ENCODE measurements at places on chromosomes 6 and 20.

GRCh38 chr6:129317931-129318820 is 391.8 kb downstream of the ARHGAP18 start:
- DNase-seq: no peak

- no peak for DNase-seq
Observed at GRCh38 chr20:14332866-14333265, 4.5 kb downstream of the FLRT3 start.

DNA sequence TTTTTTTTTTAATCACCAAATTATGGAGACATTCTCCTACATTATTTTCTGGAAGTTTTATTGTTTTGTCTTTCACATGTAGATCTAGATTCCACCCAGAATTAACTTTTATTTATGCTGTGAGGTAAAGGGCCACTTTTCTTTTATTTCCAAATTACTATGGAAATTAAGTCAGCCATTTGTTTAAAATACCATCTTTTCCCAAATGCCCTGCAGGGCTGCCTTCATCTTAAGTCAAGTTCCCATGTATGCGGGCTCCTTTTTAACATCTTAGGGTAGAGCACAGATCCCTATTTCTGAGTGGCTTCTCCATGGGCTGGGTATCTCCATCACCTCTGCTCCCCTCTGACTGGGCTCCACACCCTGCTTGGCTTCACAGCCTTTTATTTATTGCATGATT is 348.4 kb downstream of the SOX4 start:
- no peak for DNase-seq

- no peak for DNase-seq
Observed at GRCh38 chr6:53327017-53327395, 21.7 kb downstream of the ELOVL5 start.

GRCh38 chr20:47397652-47398301 is 41.3 kb upstream of the ZMYND8 start:
- DNase-seq: no peak

DNA sequence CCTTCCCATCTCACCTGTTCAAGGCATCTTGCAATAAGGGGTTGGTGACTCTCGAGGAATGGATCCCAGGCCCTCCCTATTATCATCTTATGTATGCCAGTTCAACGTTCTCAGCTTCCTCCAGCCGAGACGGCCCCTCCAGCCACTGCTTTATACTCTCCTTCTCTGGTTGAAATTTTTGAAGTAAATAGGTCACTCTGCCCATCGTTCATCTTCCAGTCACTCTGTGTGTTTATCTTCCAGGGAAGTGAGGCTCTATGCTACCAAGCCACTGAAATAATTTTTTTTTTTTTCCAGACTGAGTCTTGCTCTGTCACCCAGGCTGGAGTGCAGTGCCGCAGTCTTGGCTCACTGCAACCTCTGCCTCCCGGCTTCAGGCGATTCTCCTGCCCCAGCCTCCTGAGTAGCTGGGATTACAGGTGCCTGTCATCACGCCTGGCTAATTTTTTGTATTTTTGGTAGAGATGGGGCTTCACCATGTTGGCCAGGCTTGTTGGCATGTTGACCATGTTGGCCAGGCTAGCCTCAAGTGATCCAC is 17.0 kb downstream of the PTPN1 start:
- DNase-seq: no peak

GRCh38 chr6:170371588-170371987 is 65.0 kb downstream of the FAM120B start:
- DNase-seq: no peak

- DNase-seq: no peak
Observed at GRCh38 chr6:167812088-167812487, 14.6 kb upstream of the AFDN start.

DNA sequence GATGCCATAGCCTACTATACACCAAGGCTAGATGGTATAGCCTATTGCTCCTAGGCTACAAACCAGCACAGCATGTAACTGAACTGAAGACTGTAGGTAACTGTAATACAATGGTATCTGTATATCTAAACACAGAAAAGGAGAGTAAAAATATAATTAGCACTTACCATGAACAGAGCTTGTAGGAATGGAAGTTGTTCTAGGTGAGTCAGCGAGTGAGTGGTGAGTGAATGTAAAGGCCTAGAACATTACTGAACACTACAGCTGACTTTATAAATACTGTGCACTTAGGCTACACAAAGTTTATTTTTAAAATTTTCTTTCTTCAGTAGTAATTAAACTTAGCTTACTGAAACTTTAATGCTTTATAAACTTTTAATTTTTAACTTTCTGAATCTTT is 129.5 kb downstream of the BTBD9 start:
- DNase-seq: no peak

DNA sequence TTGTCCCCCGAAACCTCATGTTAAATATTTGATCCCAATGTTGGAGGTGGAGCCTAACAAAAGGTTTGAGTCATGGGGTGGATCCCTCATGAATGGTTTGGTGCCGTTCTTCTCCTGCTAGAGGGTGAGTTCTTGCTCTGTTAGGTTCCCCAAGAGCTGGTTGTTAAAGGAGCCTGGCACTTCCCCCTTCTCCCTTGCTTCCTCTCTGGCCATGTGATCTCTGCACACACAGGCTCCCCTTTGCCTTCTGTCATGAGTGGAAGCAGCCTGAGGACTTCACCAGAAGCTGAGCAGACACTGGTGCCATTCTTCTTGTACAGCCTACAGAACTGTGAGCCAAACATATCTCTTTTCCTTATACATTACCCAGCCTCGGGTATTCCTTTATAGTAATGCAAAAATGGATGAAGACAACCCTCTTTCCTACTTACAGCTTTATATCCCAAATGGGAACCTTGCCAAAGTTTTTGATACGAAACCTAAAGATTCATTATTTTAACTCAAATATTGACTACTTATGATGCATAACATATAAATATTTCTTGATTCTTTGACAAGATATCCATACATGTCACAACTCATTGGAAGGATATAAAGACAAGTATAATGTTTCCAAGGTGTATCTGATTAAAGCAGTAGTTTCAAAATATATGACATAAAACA is 61.0 kb downstream of the RNF182 start:
- no peak for DNase-seq

GRCh38 chr6:11637266-11637665 is 99.7 kb downstream of the TMEM170B start:
- no peak for DNase-seq

DNA sequence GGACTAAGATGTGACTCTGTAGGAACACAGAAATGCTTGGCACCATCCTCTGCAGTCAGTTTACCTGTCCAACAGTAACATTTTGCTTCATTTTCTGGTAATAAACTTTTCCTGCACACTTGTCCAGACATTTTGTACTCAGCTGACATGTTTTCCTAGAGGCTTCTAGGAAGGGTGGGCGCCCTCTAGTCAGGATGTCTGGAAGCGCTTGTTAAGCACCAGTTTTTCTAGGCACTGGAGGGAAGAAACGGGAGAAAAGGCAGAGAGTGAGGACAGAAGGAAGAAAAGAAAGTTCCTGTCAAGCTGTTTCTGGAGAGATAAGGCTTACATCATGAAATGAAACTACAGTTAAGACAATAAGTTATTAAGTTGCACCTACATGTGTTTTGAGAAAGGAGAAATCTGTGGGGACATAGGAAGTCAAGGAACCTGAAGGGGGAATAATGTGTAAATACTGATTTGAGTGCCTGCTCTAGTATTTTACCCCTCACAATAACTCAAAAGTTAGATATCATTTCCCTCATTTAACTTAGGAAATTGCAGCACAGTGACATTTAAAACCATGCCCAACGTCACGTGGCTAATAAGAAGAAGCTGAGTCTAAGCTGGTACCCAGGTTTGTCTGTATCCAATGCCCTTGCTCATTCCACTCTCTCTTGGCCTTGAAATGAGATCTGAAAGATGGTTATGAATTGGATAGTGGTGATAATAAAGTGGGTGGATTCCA is 42.7 kb upstream of the TNFRSF21 start:
- DNase-seq: no peak

DNA sequence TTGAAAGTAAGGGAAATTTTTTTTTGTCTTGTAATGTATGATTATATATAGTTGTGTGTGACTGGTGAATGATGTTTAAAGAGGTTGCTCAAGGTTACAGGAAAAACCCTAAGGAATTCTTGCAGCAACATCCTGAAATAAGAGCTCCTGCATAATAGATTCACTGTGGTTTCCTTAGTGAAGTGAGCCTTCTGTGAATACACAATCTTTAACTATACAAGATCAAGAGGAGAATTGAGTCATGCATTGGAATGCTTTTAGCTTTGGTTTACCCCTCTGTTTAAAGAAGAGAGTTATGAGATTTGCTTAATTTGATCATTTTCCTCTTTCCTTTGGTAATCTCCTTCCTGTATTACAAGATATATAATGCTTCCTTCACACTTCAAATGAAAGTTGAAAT is 141.6 kb upstream of the EYA4 start:
- DNase-seq: no peak

DNA sequence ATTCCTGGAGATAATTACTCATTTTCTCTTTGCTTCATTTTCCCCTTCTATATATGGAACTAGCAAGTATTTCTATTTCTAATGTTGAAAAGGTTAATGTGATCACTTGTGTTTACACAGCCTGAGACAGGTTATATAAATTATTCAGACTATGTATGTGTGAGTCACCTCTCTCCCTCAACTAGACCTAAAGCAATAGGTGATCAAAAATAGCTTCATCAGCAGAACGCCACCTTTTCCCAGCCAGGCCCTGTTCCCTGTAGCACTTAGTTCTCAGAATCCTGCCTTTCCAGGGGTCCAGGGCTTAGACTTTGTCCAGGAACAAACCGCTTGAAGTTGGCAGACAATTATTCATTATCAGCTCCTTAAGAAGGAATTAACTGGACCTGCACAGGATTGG is 125.3 kb upstream of the EXOC2 start:
- DNase-seq: no peak

DNA sequence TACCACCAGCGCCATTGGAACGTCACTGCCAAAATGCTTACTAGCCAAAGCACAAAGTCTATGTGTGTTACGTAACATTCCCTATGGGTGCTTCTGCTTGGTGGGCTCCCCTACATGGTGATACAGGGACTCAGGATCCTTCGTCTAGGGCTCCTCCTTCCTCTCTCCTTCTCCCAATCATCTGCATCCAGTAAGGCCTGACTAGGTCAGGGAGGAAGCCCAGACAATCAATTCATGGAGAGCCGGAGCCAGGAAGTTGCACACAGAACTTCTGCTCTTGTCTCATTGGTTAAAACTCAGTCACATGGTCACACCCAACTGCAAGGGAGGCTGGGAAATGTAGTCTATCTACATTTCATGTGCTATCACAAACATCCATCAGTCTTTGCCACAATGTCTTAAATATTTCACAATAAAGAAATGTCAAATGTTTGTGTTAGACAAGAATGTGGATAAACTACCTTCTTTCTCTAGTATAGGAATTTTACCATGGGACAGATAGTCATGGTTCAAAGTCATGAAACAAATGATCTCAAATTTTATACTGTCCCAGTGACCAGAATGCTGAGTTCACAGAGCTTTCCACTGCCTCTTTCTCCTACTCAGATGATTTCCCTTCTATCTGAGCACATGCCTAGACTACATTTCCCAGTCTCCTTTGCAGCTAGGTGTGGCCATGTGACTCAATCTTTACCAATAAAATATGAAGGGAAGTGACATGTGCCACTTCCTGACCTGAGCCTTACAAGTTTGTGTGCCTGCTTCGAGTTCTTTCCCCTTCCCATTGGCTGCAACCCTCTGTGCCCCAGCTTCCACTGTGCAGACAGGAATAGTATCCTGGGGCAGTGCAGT is 9.3 kb upstream of the KCNK15 start:
- no peak for DNase-seq

- no peak for DNase-seq
Observed at GRCh38 chr6:52497652-52498408, 77.7 kb downstream of the EFHC1 start.

GRCh38 chr6:99402448-99402847 is 8.5 kb upstream of the COQ3 start:
- no peak for DNase-seq

DNA sequence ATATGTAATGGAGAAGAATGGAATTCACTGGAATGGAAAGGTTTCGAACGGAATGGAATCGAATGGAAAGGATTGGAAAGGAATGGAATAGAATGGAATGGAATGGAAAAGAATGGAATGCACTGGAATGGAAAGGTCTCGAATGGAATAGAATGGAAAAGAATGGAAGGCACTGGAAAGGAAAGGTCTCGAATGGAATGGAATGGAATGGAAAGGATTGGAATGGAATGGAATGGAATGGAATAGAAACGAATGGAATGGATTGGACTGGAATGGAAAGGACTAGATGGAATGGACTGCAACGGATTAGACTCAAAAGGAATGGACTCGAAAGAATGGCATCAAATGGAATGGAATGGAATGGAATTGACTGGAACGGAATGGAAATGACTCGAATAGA is 20.5 kb upstream of the DEFB115 start:
- no peak for DNase-seq

GRCh38 chr6:137415127-137415833 is 78.9 kb downstream of the OLIG3 start:
- peak; percentile 32 for DNase-seq

- DNase-seq: no peak
Observed at GRCh38 chr6:90315354-90315950, 18.8 kb upstream of the BACH2 start.

DNA sequence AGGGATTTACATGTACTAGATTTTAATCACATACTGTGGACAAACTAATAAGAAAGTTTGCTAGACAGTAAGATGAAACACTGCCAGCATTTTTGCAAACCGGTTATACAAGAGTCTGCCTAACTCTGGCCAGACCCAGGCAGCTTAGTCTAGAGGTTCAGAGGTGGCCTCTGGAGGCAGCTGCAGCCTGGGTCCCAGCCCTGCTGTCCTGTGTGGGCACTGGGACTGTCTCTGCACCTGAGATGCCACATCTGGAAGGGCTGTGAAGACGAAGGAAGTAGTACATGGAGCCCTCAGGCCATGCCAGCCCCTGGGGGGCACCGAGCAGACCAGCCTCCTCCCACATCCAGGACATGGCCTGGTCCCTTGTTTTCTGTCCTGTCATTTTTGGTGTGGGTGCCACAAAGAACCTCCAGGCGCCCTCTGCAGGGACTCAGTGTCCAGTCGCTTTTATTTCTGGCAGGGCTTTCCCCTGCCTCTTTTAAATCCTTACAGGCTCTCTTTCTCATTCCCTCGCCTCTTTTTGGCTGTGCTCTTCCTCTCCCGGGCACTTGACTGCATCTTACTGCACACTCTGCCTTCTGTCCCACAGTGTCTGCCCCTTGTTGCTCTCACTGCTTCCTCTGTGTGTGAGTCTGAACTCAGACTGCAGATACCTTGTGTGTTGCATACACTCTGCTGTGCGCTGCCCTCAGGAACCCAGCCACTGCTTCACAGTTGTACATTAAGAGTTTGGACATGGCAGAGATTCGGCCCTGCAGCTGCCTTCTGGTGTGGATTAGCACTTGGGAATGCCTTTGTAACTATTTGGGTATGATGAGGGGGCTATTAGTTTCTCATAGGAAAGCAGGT is 216.7 kb downstream of the ZDHHC14 start:
- DNase-seq: peak; percentile 4

DNA sequence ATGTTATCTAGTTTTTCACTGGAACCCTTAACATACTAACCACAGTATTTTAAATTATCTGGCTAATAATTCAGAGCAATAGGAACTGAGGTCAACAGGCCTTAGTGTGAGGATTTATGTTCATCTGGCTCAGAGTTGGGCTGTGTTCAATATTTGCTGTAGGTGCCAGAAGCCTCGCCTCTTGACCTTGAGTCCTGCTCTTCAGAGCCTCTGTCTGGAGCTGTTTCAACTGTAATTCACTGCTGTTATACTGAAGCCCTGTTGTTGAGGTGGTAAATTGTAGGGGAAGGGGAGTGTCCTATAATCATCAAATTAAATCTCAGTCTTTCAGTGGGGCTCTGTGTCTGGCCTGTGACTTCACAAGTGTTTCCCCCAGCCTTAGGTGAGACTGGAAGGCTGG is 184.4 kb downstream of the CDH26 start:
- no peak for DNase-seq

- DNase-seq: no peak
Observed at GRCh38 chr6:10643201-10643651, 51.2 kb downstream of the C6orf52 start.
